ENCODE measurements at places on chromosomes 16 and 17. TPM values are rescaled to one million over a fixed set of nuclear protein-coding genes. Genes with fewer than 3 reads are reported as not detected.

GRCh38 chr17:55693254-55694216 is 29.1 kb downstream of the TMEM100 start:
- DNase-seq = no peak

GRCh38 chr17:55420776-55421178 is 858 bp downstream of the MMD start:
- peak; percentile 84 for DNase-seq

- DNase-seq = no peak
Measured at GRCh38 chr16:16150117-16150877, 73.0 kb downstream of the ABCC6 start.

- DNase-seq = no peak
Measured at GRCh38 chr16:84692451-84693214, 7.2 kb upstream of the USP10 start.

DNA sequence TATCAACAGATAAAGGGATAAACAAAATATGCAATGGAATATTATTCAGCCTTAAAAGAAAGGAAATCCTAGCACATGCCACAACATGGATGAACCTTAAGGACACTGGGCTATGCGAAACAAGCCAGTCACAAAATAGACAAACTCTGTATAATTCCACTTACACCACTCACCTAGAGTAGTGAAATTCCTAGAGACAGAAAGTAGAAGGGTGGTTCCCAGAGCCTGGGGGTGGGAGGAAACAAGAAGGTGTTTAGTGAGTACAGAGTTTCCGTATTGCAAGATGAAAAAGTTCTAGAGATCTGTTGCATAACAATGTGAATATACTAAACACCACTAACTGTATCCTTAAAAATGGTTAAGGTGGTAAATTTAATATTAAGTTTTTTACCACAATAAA is 10.0 kb downstream of the SPOP start:
- no peak for DNase-seq

Gene KRT39
- not detected for total RNA-seq

DNA sequence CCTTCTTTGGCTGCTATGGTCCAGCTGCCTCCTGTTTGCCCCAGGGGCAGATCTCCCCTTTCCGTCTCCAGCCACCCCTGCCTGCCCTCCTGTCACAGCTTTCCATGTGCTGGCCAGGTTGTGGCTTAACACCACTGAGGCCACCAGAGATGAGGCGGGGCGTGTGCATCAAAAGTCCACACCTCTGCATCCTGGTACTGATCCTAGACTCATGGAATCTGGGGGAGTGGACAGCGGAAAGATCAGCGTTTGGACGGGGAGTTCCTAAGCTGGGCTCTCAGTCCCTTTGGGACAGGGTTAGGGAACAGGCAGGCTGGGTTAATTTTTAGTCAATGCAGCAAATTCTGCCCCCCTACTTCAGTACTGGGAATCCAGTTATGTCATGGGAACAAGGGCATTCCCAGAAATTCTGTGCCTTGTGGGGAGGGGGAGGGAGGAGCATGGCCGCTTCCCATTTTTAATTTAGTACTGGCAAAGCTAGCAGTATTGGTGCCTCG is 3.9 kb downstream of the IGFBP4 start:
- no peak for DNase-seq

GRCh38 chr17:80693511-80693910 is 148.9 kb downstream of the RPTOR start:
- no peak for DNase-seq

Gene GRAP
- total RNA-seq = not detected

- DNase-seq = no peak
Measured at GRCh38 chr16:10013364-10013763, 168.9 kb downstream of the GRIN2A start.

Gene SMIM36
- total RNA-seq = not detected
